CD4-positive, CD25-positive, alpha-beta regulatory T cell (primary cell): ENCODE measurements at places on chromosomes 2 and 18.

GRCh38 chr2:162210385-162210784 lies 32.9 kb downstream of the FAP start:
- DNase-seq = no peak

GRCh38 chr2:72278046-72278445 lies 130.4 kb upstream of the CYP26B1 start:
- no peak for DNase-seq

- DNase-seq = no peak
These were observed at the start of gene KYNU for GRCh38 chr2:142877216-142877838. Gene KYNU, plus strand, starts transcription at chr2:142877664. Its CDS starts 7,704 bp downstream, at chr2:142885368.

GRCh38 chr2:182368446-182368845 lies 58.4 kb downstream of the PDE1A start:
- DNase-seq = no peak

DNA sequence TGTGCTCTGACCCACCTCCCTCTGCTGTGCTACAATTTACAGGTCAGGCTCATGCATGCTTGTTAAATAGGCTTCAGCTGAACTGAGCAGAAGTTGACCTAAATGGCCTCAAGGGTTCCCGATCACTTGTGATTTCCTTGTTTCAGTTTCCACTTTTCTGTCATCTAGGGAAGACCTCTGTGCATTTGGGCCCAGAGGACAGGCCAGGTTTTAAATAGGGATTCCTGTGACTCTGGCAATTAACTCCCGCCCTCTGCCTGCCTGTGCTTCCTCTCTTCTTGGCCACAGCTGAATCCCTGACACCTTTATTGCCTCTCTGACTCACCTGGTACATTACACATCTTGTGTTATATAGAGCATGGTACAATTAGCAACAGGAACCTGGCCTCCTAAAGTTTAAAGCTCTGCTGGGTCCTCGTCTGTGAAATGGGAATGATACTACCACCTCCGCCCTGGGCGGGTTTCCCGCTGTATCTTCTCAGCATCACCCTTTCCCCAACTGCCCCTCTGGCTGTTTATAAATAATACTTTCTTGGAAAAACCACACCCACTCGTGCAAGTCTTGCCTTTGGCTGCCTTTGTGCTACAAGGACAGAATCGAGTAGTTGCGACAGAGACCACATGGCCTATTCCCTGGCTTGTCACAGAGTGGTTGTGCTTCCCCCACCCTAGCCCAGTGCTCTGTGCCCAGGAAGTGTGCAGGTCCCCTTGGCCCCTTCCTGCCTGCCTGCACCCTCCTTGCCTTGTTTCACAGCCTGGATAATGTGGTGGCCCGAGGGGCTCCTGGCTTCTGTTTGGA lies 7.9 kb downstream of the CABLES1 start:
- DNase-seq = no peak

- DNase-seq = no peak
These were observed 101.3 kb upstream of the NDUFV2 start for GRCh38 chr18:9001209-9001608.
